ENCODE measurements at places on chromosomes 6 and 20.

DNA sequence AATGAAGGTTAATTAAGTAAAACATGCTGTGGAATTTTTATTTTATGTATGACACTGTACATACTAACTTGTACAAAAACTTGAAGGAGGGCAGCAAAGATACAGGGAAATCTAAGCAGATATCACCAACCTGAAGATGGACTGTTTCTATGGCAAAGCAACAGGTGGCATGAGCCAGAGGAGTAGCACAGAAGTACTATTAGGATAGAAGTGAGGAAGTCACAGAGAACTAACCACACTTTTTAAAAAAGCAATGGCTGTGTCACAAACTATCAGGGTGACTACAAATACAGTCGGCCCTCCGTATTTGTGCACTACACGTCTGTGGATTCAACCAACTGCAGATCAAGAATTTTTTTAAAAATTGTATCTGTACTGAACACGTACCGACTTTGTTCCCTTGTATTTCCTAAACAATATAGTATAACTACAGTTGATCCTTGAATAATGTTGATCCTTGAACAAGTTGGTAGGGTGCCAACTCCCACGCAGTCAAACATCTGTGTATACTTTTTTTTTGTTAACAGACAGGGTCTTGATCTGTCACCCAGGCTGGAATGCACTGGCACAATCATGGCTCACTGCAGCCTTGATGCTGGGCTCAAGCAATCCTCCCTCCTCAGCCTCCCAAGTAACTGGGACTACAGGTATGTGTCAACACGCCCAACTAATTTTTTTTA, 61.0 kb downstream of the NUDT3 start:
- DNase-seq = no peak

DNA sequence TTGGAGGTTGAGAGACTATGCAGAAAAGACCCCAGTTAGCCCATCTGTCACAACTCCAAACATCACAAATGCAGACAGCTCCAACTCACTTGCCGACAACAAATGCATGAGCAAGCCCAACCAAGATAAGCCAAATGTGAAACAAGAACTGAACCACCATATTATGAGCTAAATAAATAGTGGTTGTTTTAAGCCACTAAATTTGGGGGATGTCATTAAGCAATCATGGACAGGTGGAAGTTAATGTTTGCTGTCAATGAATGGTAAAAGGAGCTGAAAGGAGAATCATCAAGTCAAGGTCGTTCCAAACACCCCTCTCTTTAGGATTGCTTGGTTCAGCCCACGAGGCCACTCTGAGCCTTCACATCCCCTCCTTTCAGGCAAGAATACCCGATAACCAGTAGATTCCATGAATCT, 71.2 kb upstream of the PLCB4 start:
- DNase-seq = no peak

DNA sequence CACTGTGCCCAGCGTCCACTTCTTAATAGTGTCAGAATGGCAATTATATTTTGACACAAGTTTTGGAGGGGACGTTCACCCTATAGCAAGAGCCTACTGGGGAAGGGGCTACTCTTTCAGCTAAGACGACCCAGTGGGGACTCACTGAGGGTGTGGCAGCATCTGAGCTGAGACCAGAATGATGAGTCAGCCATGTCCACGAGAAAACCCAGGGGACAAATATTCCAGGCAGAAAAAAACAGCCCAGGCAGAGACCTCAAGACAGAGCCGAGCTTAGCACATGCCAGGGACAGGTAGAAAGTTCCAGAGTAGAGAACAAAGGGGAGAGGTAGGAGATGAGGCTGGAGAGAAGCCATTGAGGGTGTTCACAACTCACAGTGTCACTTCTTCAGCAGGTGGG, 11.2 kb downstream of the CNBD2 start:
- no peak for DNase-seq

DNA sequence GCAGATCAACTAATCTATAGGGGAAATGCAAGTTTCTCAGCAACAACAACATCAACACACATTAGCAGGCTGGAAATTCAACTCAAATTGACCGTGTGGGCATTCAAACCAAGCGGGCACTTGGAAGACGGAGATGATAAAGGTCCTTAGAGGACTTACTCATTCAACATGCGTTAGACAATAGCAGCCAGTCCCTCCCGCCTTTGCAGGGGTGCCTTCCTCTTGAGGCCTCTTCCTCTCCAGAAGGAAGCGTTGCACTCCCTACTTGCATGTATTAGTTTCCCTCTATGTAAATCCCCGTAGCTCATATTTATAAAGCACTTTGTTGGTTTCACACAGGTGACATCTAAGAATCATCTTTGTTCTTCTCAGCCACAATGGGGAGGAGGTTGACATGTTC, 300.8 kb upstream of the STXBP5 start:
- DNase-seq = no peak

DNA sequence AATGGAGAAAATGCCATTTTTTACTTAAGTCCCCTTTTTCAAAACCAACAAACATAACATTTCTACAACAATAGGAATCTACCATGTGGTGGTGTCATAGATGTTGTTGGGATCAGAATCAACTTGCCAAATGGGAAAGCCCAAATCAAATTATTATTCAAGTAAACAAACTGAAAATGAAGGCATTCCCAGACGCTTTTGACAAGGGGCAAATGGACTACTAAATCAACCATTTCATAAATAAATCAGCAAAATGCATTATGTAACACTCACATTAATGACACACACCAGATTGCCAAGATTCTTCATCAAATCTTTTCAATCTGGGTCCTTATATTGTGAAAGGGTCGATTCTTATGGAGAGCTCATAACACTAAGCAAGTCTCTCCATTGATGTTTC, 375.6 kb downstream of the KIF16B start:
- DNase-seq = no peak

- no peak for DNase-seq
Measured at GRCh38 chr6:13384506-13384905, 56.2 kb upstream of the TBC1D7 start.

- DNase-seq = no peak
Measured at GRCh38 chr6:99560668-99561067, 7.8 kb downstream of the CCNC start.

- no peak for DNase-seq
Measured at GRCh38 chr6:35309611-35310264, 12.1 kb downstream of the DEF6 start.

DNA sequence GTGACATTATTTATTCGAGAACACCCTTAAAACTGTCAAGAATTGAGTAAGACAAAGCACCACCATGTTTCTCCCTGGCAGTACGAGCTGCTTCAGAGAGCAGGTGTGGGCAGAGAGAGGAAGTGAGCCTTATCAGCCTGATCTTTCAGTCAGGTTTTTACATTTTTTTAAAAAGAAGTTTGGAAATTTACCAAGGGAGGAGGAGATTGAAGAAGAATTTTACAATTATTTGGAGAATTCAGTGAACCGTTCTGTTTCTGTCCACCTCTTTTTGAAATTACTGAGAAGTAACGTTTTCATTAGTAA, 75.5 kb downstream of the ZDHHC14 start:
- no peak for DNase-seq

DNA sequence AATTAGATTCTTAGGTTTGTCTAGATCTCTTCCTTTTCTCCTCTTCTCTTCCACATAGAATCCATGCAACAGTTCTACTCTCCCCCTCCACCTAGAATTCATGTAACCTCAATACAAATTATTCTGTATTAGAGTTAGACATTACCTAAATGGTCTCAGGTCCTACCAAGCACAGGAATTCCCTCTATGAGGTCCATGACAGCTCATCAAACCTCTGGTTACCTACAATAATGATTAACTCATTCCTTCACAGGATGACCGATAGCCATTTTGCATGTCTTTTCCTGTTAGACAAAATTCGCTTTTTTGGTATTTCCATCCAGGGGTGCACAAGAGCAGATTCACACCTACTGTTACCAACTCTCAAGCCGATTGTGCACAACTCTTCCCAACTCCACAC, 27.4 kb upstream of the BMP2 start:
- DNase-seq = no peak

DNA sequence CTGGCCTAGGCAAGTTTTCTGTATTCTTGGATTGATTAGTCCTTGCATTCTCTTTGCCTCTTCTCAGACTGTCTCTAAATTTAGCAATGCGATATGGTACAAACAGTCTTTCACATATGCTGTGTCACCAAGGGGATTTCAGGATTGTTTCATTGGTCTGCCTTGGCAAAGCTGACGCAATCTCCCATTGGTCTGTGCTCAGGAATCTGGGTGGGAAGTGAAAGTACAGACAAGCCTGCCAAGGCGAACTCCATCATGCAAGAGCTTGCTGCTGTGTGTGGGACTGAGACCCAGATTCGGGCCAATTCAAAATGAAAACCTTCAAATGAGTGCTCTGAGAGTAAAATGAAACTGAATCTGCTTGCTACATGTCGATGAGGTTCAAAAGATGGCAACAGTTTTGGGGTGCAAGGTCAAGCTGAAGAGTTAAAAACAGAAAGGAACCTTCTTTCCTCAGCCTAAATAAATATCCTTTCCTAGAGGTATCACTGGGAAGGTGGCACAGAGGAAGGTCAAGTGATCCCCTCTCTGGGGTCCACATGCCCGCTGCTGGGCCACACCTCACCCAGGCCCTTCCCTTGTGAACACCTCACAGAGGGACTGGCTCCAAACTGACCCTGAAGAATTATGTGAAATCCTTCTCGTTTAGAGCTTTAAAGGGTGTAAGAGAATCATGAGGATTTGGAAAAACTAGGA, 198.8 kb upstream of the PREP start:
- DNase-seq = no peak

- no peak for DNase-seq
Measured at GRCh38 chr6:25454136-25454535, 175.0 kb downstream of the CARMIL1 start.

DNA sequence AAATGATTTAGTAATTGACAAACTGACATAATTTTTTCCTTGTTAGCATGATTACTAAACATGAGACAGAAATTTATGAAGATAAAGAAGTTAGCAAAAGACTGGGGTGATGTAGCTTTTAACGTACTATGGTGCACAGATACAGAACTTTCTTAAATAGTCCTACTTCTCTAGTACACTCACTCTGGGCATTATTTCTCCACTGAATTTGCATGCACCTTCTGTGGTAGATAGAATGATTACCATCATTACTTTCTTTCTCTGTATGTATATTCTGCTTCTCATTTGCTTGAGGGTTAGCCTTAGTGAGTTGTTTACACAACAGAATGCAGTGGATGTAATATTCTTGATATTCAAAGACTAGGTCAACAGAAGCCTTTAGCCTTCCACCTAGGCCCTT, 173.1 kb upstream of the EPHA7 start:
- DNase-seq = no peak

DNA sequence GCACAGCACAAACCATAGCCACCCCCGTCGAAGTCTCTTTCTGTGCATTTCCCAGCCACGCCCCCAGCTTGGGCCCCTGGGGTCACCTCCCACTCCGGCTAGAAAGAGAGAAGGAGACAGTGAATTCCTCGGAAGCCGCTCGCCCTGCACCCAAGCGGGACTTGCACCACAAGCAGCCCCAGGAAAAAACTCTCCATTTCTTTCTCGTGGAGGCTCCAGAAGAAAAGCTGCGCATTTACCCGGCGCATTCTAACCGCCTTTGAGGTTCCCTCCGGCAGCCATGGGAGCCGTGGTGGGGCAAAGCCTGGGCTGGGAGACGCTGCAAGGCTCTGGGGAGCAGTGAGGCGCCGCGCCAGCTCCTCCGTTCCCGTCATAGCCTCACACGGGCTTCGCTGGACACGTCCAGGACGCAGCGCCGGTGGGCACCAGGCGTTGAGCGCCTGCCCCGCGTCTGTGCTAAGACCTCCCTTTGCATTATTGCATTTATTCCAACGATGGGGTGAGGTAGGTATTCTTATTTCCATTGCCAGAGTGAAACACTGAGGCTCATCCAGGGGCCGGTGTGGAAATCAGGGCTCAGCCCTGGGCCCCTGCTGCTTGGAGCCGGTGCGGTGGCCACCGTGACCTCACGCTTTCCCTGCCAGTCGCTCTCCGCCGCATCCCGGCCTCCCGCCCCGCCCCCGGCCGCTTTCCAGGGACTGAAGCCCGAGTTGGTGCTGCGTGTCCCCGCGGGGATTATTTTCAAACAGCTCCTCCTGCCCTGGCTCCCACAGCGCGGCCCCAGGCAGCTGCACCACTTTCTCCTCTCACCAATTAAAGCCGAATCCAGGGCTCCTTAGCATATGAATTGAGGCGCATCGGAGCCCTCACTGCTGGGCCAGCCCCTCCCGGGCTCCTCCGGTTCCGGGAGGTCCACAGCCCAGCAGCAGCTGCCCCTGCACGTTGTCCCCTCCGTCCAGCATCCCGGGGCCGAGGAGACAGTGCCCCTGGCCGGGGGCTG, 148.3 kb upstream of the AFDN start:
- DNase-seq = no peak

DNA sequence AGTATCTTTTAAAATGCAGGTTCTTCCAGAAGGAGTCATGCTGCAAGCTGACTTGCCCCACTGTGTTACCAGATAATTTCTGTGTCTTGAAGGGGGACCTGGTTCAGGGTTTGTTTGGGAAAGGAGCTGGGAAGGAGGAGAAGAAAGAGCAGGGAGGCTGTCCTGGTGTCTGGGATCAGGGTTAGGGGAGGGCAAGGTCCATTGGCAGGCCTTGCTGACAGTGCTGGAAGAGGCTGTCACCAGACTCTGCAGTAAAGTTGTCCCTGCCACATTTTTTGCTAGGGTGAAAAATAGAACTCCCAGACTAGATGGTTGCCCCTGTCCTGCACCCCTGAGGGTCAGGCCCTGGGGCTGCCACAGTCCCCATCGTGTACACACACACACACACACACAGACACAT, 14.9 kb downstream of the GLP1R start:
- no peak for DNase-seq

GRCh38 chr6:31680226-31681134, at the start of gene LY6G5C:
Gene LY6G5C (minus strand): TSS chr6:31681067. CDS start chr6:31680373, 694 bp downstream.
- DNase-seq = peak; percentile 54

DNA sequence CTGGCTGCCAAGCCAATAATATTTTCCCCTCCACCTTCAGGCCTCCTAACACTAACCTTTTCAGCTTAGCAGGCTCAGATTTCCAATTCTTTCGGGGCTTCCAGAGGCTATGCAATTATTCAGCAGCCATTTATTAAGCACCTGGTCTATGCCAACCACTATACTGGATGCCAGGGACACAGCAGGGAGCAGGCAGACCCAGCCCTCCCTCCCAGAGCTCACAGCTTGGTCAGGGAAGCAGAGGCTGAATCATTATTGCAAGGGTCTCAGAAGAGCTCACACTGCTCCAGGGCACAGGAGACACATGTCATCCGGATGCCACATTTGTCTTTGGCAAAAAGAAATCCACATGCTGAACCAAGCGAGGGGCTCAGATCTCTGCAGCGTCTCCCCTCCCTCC, 1.3 kb downstream of the BPIFB1 start:
- DNase-seq = no peak
